ENCODE measurements at places on chromosomes 7 and 10.

GRCh38 chr10:78960316-78960800 is 108.4 kb upstream of the ZMIZ1 start:
- no peak for DNase-seq

DNA sequence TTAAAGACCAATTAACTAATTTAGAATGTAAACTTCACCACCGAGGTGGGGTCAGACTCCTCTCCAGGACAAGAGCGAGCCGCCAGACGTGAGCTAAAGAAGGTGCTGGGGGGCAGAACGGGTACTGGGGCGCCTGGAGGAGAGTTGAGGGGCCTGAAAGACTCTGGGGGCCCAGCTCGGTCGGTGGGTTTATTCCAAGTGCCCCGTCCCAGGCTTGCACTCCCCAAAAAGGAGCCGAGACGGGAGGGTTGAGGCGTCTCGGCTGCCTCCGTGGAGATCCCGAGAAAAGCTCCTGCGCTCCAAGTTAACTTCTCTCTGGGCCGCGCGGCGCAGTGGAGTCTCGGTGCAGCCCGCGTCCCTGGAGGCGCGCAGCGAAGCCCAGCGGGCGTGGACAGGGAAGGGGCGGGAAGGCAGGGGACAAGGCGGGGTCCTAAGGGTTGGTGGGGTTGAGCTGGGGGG is 553.3 kb downstream of the TFEC start:
- DNase-seq = no peak

GRCh38 chr10:132158122-132158741 is 28.5 kb upstream of the DPYSL4 start:
- DNase-seq = peak; percentile 47

DNA sequence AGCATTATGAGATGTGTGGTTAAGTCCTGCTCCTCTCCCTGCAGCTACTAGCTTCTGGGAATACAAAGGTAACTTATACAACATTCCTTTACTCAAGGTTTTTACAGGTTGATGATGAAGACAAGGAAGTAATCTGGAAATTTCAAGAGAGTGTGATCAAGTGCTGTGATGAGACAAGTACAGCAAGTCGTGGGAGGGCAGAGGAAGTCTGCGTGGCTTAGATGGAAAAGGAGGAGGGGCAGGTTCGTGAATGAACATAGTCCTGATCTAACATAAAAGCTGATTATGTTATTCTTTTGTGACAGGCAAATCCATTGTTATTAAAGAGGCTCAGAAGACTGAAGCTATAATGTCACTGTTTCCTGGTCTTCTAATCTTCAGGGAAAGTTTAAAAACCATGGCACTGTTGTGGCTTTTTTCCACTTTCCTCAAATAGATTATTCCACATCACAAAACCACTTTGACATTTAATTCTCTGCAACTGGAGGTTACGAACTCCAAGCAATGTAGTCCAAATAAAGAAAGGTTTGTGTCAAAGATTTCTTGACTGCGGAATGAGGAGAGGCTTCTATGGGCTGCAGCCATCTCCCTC is 84.1 kb downstream of the CPXM2 start:
- no peak for DNase-seq

- DNase-seq = no peak
Measured at GRCh38 chr10:106795619-106796018, 368.9 kb downstream of the SORCS1 start.
